Stimulated activated CD8-positive, alpha-beta memory T cell treated with anti-CD3 and anti-CD28 coated beads, Interleukin-7, amount 100 ng/mL, for 48 hours (primary cell): ENCODE measurements at places on chromosomes 12 and 14.

DNA sequence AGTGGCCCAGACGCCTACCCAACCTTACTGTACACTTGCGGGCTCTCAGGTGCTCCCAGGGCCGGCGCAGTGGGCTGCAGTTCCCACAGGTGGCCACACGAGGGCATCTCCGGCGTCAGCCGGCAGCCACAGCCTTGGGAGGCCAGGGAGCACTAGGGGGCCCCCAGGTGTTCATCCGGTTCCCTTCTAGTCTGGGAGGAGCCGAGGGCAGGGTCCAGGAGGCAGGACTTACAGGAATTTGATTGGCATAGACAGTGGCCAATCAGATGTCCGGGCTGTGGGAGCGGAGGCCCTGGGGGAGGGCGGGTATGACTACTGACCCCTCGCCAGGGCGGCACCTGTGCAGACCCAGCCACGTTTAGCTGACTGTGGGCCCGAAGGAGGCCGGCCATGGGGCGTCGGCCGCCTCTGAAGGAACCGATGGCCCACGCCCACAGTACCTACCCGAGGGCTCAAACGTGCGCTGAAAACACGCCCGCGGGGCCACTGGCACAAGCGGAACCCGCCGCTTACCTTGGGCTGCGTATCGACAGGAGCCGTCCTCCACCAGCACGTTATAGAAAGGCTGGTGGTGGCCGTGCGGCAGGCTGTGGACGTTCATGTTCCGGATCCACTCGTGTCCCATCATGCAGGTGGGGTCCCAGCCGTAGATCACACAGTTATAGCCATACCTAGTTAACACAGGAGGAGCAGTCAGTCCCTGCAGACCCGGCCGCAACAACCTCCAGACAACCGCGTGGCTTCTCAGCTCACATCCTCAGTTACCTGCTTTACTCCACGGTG, 34.8 kb downstream of the FBXO21 start:
- DNase-seq: peak; percentile 76

DNA sequence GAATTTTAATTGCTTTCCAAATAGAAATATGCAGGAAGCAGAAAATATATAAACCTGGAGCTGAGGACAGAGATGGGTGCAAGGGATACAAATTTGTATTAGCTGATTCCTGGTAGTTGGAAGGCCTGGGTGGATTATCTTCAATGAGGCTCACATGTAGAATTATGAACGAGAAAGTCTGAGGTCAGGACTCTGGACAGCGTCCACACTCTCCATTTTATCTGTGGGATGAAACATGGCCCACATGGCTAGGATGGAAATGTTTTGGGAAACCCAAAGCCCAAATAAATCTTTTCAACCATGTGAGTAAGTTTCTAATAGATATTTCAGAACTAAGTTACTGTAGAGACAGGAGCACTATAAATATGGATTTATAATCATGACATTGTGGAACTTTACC, 256.1 kb downstream of the APAF1 start:
- no peak for DNase-seq

DNA sequence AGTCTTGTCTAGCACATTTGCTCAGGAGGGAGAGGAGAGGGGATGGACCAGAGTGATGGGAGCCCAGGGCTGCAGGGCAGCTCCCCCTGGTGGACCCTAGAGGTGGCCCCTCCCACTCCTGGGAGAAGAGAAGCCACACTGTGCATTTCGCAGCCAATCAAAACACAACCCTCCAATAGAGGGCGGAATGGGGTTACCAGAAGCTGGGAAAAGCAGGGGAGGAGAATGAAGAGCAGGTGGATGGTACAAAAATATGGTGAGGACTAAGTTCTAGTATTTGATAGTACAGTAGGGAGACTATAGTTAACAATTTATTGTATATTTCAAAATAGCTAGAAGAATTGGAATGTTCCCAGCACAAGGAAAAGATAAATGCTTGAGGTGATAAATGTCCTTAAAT, 23.6 kb downstream of the VASH1 start:
- peak; percentile 38 for DNase-seq

GRCh38 chr14:69048456-69048855, 69.4 kb upstream of the ACTN1 start:
- no peak for DNase-seq

GRCh38 chr14:89312932-89313331, 104.1 kb downstream of the FOXN3 start:
- DNase-seq: no peak

DNA sequence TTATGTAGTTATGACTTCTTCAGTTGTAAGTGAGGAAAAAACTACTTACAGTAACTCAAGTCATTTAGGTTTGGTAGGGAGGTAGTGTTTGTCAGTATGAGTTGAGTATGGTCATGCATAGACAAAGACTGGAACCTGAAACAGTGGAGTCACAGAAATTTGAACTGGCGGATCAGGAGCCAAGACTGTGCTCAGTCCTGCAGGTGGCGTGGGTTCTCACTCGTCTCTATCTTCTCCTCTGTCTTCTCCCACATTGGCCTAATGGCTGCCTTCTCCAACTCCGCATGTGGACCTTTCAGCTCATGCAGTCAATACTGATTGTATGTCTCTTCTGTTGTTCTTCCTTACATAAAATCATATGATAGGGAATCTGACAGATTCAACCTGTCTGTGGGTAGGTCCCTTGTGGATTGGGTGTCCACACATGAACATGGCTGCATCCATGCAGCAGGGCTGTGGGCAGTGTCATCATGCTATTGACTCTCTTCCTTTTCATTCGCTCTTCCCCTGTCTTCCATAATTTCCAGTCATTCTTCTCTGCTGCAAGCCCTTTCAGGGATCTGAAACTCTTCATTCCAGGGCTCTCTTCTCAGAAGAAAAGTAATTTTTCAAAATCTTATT, 78.8 kb upstream of the NEDD1 start:
- DNase-seq: no peak

GRCh38 chr14:100725587-100726387, 905 bp upstream of the DLK1 start:
- DNase-seq: no peak

- DNase-seq: no peak
Measured at GRCh38 chr12:28290262-28290661, 100.0 kb downstream of the CCDC91 start.

GRCh38 chr12:96698521-96698920, 208.5 kb upstream of the NEDD1 start:
- no peak for DNase-seq

- DNase-seq: no peak
Measured at GRCh38 chr14:39398382-39398781, 33.9 kb downstream of the FBXO33 start.

DNA sequence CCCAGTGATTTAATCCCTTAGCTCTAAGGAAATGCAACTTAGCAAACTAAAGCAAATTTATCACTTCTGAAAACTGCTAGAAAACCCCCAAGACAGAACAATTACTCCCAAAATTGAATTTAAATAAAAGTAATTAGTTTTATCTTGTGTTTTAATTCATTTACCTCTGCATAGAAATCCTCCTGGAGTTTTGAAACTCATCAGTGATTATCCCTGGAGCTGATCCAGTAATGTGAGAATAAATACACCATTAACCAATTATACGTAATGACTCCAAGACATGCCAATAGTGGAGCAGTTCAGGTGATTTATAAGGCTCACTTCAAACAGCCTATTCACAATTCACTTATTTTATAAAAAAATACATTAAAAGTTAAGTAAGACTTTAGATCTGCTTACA, 855.3 kb upstream of the FLRT2 start:
- DNase-seq: no peak

GRCh38 chr12:51403159-51403558, 12.0 kb upstream of the GALNT6 start:
- no peak for DNase-seq

GRCh38 chr12:32450768-32451167, 51.4 kb downstream of the FGD4 start:
- no peak for DNase-seq

DNA sequence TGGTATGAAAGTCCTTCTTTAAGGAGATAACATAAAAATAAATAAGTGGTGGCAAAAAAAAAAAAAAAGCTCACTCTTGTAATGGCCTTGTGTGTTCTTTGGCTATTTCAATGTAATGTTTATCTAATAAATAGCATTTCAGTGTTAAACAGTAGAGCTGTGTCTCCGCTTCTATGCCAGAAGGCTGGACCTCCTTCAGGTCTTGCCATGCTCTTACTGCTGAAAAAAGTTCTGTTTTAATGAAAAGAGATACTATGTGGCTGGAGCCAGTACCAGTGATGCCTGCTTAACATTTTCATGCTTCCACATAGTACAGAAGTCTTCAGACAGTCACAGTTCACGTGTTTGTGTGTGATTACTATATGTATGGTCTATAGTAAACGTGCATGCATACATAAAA, 74.1 kb upstream of the PRICKLE1 start:
- no peak for DNase-seq

DNA sequence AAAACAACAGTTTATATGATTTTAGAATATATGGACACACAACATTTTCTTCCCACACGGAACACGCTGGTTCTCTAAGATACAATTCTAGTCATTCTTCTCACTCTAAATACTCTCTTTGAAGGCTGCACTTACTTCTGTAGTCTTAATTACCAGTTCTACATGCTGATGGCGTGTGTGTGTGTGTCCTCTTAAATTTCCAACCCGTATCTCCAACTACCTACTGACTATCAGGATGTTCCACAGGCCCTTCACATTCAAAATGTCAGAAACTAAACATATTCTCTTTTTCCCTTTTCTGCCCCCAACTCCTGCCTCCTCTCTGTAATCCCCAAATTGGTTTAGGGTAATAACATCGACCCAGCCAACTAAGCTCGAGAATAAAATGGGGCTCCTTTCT, 75.2 kb downstream of the DUSP16 start:
- no peak for DNase-seq

DNA sequence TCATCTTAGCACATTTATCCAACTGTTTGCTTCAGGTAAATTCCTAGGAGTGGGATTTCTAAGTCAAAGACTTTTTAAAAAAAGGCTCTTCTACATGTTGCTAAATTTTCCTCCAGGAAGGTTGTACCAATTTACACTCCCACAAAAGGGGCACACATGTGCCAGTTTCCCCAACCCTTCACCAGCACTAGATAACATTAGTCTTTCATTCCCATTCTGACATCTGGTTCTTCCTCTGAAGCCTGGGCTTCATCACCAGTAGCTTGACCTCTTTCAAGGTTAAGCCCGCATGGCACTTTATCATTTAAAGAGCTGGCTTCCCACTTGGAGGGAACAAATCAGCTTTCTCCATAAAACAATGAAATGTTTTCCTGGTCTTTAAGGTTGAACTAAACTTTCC, 168.4 kb downstream of the MYRFL start:
- no peak for DNase-seq

DNA sequence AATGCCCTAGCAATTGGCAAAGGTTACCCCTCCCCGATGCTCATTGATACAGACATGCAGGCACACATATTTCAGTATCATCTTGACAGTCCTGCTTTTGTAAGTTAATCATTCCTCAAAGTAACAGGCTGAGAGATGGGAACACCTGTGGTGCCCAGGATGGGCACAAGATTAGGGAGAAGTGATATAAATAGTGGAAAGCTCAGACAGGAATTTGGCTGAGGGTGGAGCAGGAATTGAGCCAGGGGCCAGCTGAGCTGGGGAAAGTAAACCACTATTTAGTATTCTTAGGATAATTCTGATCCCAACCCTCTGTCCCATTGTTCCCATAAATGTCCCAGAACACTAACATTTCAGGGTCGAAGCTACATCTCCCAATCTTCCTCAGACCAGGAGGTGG, 38.3 kb downstream of the DAO start:
- no peak for DNase-seq

- no peak for DNase-seq
Measured at GRCh38 chr12:57138526-57139272, 8.7 kb downstream of the LRP1-AS start.

GRCh38 chr14:71739273-71739990, 192.8 kb upstream of the RGS6 start:
- no peak for DNase-seq

DNA sequence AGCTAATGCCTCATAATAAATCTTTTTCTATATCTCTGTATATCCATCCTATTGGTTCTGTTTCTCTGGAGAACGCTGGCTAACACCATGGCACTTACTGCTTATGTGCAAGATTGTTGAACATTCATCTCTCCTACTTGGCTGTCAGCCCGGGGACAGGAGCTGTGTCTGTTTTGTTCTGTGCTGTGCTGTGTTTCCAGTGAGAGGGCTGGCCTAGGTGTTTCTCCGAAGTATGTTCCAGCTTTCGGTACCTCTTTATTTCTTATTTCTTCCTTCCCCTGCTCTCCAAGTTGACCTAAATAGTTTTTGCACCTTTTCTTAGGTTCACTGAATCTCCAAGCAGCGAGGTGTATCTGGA, 18.8 kb upstream of the NR4A1 start:
- no peak for DNase-seq

GRCh38 chr12:109544955-109545531, 28.3 kb downstream of the MMAB start:
- no peak for DNase-seq

DNA sequence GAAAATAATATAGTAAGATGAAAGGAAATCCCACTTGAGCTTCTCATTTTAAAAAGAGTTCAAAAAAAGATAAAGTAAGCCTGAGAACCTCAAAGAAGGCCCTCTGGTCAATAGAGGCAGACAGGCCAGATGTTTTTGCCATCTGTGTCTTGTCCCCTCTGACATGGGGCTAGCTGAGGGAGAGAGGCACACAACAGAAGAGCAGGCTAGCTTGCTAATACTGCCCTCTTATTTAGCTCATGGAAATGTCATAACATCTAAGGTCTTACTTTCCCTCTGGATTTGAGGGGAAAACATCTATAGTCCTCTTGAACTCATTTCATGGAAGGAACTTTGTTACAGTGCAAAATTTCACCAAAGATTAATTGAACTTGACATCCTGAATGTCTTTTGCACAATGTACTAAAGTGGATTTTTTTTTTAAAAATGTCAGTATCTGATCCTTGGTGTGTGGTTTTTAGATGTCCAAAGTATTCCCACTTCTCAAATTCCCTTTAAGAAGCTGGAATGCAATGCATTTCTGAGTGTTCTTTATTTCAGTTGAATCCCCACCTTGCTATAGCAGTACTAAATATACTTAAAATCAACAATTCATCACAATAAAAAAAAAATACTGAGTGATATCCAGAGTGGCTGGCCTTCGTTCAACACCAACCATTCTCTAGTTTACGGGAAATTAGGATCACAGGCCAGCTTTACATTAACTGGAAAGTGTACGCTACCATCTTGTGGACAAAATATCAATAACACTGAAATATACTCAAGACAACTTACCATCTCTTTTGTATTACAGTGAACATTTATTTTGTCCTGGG, 176.7 kb downstream of the PAH start:
- DNase-seq: no peak

DNA sequence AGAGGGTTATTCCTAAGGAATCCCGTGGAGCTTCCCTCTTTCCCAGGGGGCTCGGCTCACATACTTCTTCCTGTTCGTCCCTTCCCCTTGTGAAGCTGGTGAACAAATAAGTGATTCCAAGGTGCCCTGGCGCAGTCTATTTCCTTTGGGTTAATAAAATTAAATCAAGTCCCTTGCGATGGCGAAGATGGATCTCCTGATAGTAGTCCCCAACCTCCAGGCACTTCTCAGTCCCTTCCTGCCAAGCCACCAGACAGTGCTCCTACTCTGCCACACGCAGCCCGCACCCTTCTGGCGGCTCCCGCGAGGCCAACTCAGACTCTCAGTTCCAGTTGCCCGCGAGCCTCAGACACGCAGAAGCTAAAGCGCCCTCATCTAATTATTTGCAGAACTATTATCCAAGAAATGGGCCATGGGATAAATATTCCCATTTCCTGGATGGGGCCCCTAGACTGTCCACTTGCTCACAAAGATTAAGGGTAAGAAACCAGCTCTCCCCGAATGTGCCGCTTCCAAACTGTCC, 2.4 kb upstream of the SIX6 start:
- no peak for DNase-seq
